ENCODE measurements at places on chromosomes 3 and 15.

GRCh38 chr15:85642693-85643066 is 152.0 kb downstream of the KLHL25 start:
- DNase-seq = peak; percentile 50

DNA sequence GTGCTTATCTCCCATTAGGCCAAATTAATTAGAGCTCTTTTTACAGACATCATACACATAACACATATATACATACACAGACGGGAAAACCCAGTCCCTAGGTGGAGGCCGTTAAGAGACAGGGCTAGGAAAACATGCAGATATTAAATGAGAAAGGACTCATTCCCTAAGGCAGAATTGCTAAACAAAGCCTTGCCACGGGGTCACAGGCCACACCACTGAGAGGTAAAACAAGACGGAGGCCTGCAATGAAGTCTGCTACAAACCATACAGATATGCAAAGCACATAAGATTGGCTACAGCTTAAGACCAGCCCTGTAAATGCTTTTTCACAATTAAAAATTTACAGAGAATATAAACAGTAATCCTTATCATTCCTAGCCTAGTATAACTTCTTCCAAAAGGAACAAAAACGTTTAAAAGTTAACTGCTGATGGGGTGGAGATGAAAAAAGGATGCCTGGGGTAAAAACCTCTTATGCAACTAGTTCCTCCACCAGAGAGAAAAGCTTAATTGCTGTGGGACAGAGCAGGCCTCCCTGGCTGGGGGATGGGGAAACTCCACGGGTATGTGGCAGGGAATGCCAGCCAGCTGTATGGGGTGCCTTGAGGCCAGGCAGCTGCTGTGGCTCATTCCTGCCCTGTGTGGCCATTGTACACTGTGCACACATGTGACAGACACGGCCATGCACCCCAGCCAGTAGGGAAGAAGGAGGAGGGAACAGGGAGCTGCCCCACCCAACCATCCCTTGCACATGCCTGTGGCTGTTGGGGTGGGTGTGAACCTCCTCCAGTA is 481.4 kb upstream of the LMCD1 start:
- DNase-seq = no peak

DNA sequence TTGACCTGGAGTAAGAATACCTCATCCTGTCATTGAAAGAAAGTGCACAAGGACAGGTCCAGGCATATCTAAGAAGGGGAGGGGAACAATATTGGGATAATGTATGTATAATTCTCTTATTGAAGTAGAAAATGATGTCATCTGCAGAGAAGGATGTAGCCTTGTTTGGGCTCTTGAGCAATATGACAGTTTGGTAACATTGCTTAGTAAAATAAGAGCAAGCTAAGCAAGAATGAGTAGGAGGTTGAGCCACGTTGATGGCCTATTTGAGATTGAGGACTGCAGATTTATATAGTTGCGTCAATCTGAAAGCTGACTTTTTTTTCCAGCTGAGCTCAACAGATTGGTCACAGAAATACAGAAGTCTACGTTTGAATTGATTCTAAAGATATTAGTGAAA is 145.2 kb downstream of the FILIP1L start:
- DNase-seq = no peak

DNA sequence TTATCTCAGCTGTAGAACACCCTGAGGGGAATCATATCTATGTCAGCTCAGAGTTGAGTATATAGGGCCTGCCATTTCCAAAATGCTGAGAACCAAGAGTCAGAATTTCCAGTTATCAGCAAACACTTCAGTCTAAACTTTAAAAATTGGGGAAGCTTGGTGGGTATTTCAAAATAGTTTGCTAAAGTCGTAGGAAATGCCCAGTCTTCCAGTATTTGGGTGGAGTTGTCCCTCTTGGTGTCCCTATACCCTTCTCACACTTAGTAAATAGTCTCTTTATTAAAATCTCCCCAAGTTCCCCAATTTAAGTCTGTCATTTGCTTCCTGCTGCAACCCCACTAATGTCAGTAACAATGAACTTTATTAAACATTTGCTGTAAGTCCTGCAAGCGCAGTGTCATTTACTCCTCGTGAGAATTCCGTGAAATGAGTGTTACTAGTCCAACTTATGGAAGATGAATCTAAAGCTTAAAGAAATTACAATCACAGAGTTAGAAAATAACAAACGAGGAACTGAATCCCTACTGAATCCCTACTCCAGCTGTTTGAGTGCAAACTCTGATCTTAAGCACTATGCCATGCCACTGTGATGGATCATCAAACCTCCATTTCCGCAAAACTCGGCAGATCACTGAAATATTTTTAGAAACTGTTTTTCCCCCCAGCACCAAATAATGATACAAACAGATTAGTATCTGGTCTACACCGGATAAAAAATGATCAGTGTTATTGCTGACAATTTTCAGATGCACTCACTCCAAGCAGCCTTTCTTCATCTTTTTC is 341.7 kb upstream of the PROK2 start:
- no peak for DNase-seq

GRCh38 chr3:150312018-150312657 is 96.0 kb upstream of the TSC22D2 start:
- no peak for DNase-seq

- no peak for DNase-seq
Measured at GRCh38 chr3:69815970-69816369, 76.7 kb downstream of the MITF start.

GRCh38 chr15:35871282-35871681 is 325.3 kb upstream of the DPH6 start:
- no peak for DNase-seq

DNA sequence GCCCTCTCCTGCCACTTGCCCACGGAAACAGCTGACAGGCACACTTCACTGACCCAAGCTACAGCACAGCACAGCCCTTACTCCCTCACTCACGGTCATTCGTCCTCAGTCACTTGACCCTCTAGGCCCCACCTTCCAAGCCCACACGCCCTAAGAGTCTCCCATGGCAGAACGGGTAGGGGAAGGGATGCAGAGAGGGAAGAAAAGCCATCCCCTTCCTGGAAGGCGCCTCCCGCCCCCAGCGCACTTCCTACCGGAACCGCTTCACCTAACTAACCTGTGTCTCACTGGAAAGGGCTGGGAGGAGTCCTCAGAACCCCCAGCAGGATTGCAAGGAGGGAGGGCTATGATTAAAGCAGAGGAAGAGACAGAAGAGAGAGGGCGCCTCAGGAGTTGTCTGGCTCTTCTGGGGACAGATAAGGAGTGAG is 22.9 kb downstream of the EPHB3 start:
- no peak for DNase-seq

- peak; percentile 59 for DNase-seq
Measured at GRCh38 chr3:141405591-141405990, 37.3 kb downstream of the ZBTB38 start.

- no peak for DNase-seq
Measured at GRCh38 chr3:149145356-149145755, 15.9 kb downstream of the HPS3 start.

DNA sequence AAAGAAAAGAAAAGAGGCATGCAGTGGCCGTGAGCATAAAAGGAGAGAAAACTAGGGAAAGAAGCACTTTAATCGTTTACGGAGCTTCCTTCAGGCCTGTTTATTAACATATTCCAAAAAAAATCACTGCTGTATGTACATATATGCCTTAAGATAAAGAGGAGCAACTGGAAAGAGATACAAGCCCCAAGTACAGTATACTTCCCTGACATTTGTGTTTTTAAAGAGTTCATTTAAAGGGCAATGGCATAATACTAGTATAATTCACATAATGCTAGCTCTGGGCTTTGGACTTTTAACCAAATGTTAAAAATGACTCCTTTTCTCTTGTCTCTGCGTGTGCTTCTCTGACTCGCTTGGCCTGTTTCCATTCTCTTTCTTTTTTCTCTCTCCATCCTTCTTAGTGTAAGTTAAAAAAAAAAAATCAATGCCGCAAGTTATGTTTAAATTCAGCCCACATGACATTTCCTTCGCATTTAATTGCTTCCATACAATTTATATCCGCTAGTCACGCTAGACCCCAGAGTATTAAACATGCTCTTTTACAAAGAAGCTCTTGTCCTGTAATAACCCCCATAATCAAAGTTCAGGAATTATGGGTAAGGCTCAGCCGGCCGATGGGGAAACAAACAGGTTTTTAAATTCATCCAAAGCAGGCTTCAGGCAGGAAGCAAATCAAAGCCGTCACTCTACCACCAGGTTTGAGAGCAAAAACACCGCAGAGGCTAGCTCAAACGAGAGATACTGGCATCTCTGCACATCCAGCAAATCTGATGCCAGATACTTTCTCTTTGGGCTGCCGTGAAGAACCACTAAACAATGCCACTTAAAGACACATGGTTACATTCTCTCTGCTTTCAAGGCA is 19.4 kb downstream of the WWTR1 start:
- DNase-seq = peak; percentile 41

DNA sequence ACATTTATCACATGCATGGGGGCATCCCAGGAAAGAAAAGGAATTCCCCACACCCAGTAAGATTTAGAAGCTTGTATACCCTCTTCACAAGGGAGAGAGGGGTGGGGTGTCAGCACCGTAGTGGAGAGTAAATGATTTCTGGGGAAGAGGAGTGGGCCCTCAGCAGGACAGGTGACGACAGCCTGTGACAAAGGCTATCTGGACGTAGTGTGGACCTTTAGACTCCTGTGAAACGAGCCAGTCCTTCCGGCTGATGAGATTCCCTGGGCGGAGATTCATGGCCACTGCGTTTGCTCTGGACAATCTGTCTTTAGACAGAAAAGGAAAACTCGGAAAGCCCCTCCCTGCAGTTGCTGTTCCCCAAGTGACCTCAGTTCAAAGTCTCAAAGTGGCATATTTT is 1.7 kb upstream of the FAM3D start:
- DNase-seq = no peak

DNA sequence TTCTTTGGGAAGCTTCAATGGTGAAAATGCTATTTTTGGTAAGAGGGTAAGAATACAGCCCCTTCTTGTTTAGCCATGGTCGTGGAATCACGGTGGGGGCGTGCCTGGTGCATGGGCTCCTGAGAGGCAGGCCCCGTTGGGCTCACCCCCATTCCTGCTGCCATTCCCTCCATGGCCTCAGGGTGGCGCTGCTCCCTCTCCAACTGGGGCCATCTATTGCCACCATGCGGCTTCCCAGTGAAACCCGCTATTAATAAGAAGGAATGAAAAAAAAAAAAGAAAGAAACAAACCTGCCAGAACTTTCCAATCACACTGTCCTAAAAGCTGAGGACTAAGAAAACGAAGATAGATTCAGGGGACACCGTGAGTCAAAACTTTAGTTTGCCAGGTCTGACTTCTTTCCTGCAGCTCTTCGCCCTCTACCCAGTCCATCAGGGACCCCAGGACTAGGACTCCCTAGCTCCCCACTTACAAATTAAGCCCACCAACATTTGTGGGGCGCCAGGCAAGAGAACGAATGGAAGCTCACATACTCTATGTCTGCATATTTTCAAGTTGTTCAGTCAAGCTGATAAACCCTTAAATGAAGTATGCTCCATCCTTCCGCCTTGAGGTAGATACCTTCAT is 30.6 kb upstream of the ABHD2 start:
- peak; percentile 82 for DNase-seq

DNA sequence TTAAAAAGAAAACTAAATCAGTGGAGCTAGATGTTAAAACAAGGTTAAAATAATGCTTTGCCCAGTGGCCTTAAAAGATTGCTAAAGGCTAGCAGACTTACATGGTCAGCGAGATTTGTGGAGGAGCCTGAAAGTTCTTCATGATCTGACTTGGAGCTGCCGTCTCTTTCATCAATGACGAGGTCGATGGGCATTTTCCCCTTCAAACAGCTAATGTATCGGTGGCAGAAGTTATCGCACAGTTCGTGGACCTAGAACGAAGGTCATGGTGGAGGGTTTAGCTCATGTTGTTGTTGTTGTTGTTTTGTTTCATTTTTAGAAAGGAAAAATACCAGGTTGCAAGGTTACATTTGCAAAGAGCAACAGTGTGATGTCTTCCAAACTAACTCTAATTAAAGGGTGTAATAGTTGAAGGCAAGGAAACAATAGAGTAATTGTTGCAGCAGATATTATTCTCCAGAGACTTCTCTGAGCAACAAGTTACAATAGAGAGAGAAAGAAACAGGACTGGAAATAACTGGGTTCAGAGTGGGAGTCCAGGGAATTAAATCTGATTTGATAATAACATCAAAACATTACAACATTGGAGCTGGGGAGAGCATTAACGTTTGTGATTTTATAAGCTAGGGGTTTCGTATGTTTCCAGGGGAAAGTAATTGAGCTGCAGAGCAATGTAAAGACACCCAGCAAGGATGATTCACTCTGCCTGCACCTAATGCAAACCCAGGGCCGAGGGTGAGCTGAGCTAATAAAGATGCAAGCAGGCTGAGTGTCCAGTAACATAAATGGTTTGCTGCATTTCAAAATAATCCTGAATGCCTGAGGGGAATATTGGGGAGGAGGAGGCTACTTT is 6.6 kb downstream of the MEIS2 start:
- no peak for DNase-seq

DNA sequence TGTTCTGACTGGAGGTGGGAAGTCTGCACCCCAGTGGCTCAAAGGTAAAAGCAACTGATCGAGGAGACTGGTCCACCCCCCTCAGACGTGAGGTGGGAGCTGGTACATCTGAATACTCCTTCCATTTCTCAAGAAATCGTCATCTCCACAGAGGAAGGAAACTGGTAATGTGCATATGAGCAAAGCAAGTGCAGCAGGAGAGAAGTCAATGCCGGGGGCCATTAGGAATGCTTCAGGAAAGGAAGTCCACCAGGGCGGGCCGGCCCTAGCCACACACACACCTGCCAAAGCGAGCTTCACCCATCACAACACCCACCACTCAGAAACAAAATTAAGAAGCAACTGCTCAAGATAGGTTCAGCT is 8.5 kb downstream of the TBC1D2B start:
- DNase-seq = no peak

GRCh38 chr15:85615930-85616329 is 178.8 kb downstream of the KLHL25 start:
- DNase-seq = no peak

GRCh38 chr3:143222505-143222904 is 102.9 kb downstream of the CHST2 start:
- no peak for DNase-seq

- no peak for DNase-seq
Measured at GRCh38 chr3:52331091-52331490, 15.0 kb downstream of the DNAH1 start.

- DNase-seq = no peak
Measured at GRCh38 chr15:91135201-91136130, 35.4 kb downstream of the SV2B start.

DNA sequence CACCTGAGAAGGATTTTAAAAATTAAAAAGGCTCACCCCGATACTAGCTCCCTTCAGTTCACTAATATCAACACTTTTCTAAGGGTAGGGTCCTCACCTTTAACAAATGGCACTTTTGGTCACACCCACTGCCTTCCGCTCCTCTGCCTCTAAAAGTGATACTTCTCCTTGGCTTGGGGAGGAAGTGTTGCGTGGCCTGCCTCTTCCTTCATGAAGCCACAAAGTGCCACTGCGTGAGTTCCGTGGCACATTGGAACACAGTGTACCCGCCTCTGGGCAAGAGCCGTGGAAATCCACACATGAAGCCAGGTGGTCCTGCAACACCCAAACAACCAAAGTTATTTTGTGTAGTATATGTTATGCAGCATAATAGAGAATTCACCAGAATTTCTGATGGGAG is 3.9 kb downstream of the B4GALT4 start:
- DNase-seq = no peak
